ENCODE measurements at places on chromosomes 13 and 19.

DNA sequence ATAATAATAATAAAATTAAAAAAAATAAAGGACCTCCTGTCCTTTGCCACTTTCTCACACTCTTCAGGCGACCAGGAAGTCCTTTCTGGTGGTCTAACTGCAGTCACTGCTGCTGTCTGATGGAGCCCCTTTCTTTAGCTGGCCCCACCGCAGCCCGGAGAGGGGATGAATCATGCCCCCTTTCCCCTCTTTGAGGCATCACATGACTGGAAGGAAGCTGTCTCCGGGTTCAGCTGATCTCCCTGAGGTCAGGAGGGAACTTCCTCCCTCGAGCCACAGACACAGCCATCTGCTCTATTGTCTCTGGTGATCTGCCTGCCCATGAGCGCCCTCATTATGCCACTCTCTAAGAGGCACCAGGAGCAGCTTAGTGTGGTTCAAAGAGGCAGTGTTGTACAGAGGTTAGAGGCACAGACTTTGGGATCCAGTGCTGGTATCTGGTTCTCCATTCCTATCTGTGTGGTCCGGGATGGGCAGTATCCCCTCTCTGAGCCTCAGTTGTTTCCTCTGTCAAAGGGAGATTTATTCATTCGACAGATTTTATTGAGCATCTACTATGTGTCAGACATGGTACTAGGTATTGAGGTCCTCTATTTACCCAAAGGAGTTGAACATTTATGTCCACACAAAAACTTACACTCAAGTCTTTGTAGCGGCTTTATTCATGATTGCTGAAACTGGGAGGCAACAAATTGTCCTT, 30.0 kb downstream of the VAV1 start:
- peak; percentile 30 for DNase-seq
- H3K27ac ChIP-seq: peak overlapping the region; percentile 27
- no peak overlapping the region for H3K4me3 ChIP-seq
- H3K36me3 ChIP-seq: no peaks in the 10 kb centered on the region

- no peaks in the 10 kb centered on the region for H3K36me3 ChIP-seq
- peak within 1 kb of the TSS; percentile 32 for H3K4me3 ChIP-seq
- peak within 1 kb of the TSS; percentile 40 for H3K27ac ChIP-seq
Observed at GRCh38 chr19:54573330-54573872, at the start of gene LILRA2. TSS of gene LILRA2 (plus strand) at chr19:54573790. CDS start at chr19:54573879, 89 bp downstream.

GRCh38 chr13:51223560-51224270, 1.5 kb downstream of the FAM124A start:
- H3K4me1 ChIP-seq: peaks cover 46% of the 10 kb centered on the region
- H3K27ac ChIP-seq: peak overlapping the region; percentile 89
- H3K36me3 ChIP-seq: no peaks in the 10 kb centered on the region
- peak overlapping the region; percentile 98 for H3K4me3 ChIP-seq

GRCh38 chr19:18746401-18747325, 44.4 kb downstream of the COMP start:
- H3K27me3 ChIP-seq: no peaks in the 10 kb centered on the region
- H3K27ac ChIP-seq: no peak overlapping the region
- H3K4me1 ChIP-seq: peaks cover 21% of the 10 kb centered on the region

DNA sequence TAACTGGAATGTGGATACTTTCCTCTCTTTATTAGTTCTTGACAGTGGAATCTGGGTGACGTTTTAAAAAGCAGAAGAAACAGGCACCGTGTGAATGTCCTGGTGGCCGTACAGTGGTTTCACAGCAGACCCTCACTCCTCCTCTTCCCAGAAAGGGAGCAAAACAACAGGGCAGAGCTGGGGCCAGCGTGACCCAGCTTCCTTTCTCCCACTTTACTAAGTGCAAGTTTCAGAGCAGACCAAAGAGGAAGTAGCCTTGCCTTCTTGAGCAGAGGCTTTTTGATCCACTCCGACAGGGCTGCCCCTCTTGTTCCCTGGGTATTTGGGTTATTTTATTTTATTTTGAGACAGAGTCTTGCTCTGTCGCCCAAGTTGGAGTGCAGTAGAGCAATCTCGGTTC, 19.6 kb upstream of the C19orf33 start:
- no peak for DNase-seq
- peaks cover 37% of the 10 kb centered on the region for H3K4me1 ChIP-seq
- H3K4me3 ChIP-seq: no peak overlapping the region
- H3K36me3 ChIP-seq: no peaks in the 10 kb centered on the region
